ENCODE measurements at places on chromosomes 1 and 21.

GRCh38 chr1:56202186-56202585, 377.2 kb downstream of the PLPP3 start:
- DNase-seq, result no peak

DNA sequence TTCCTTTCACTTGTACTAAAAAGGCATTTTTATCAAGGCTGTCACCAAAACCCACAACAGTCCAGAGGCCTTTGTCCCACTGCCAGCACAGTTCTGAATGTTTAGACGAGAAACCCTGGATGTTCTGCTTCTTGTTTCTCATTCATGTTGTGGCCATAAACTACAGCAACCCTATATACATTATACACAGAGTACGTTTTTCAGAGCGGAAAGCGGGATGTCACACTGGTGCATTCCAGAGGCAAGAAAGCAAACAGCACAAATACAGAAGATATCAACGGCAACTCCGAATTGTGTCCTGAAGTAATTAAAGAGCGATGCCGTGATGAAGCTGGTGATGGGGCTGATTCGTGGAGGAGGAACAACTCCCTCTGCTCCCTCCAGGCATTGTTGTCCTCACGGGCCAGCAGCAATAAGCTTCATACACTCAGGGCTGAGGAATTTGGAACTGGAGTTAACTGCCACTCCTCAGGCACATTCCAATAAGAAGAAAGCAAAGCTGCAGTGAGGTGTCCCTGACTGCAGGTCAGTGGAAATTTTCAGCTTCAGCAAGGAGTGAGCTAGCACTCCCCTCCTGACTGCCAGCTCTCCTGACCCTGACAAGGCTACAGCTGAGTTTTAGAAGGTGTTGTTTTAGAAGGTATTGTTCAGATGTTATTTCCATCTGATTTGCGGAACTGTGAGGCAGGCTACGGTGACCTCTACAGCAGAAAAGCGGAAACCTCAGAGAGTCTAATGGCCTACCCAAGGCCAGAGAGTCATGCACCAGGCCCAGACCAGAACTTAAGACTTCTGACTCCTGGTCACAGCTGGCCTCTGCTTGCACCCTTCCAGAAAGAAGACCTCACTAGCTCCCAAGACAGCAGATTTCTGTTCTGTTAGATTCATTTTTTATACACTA, 149.0 kb downstream of the TGFBR3 start:
- no peak for DNase-seq

GRCh38 chr1:98126740-98127139, 205.9 kb upstream of the DPYD start:
- DNase-seq, result no peak

GRCh38 chr1:41713141-41713540, 205.6 kb downstream of the HIVEP3 start:
- DNase-seq, result no peak

DNA sequence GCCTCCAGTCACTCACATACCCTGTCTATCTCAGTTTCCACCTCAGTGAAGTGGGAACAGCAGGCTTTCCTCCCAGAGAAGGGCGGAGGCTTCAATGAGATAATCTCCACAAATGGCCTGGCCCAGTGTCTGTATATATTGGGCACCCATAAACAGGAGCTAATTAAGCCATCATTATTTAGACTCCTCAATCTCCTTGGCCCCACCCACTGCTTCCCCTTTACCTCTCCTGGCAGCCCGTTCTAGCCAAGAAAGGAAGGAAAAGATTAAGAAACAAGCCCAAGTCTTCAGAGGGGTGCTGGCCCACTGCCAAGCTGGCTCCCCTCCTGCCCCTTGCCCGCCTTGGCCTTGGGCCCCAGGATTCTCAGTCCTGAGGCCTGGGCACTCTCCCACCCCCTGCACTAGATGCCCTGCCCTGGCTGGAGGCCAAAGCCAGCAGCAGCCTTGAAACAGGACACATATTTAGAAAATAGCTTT, 15.9 kb upstream of the EPB41 start:
- no peak for DNase-seq

DNA sequence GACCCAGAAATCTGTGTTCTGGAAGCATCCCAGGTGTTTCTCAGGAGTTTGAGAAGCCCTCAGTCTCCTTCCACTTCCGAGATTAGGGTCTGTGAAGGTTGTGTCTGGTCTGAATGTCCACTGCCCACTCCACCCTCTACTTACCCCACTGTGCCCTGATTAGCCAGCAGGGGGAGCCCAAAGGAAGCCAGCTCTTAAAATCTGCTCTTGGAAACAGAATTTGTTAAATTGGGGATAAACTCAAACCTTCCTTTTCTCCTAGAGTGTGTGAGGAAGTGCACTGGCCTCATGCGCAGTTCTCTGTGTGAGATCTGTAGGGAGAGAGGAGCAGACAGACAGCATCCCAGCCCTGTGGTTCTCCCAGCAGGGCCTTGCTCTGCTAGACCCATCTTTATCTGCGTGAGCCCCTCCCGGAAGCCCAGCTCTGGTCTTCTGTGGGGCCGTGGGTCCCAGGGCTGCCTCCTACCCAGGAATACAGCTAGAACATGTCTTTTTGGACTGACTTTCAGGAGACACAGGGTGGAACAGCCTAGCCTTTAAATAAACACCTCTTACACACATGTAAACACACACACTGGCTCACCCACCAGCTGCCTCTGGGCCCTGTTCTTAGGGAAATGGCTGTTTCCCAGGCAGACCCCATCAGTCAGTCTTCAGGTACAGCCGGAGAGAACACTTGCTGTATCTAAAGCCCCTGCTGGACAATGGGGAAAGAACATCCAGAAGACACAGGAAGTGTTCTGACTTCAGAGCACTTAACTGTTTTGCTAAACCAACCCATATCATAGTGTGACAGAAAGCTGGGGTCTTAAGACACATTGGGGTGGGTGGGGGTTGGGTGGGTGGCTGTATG, 52.2 kb downstream of the SMYD2 start:
- peak; percentile 51 for DNase-seq

DNA sequence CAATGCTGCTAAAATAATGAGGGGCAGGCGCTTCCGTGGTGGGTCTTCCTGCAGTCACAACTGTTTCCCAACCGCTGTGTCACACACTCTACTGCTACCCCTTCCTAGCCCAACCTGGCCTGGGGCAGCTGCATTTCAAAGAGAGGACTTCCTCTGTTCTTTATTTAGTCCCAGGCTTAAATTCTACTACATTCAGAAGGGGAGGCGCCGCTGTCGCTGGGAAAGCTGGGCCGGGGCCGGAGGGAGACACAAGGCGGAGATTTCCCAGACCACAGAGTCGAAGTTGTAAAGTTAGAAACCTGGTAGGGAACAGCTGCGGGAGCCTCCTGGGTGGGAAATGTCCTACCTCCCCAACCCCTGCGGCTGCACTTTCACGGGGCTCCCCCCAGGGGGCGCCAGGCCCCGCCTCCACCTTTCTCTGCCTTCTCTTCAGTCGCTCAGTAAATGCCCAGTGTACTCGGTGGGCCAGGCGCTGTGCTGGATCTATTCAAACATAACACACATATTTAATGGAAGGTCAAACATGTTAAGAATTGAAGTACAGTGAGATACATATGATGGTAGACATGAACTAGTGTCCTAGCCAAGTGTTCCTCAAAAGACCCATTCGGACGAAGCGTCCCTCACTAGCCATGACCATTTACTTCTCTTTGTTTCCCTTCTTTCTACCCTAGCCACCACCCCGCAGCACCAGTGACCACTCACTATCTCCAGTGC, 23.1 kb downstream of the DYRK3 start:
- DNase-seq, result peak; percentile 66

DNA sequence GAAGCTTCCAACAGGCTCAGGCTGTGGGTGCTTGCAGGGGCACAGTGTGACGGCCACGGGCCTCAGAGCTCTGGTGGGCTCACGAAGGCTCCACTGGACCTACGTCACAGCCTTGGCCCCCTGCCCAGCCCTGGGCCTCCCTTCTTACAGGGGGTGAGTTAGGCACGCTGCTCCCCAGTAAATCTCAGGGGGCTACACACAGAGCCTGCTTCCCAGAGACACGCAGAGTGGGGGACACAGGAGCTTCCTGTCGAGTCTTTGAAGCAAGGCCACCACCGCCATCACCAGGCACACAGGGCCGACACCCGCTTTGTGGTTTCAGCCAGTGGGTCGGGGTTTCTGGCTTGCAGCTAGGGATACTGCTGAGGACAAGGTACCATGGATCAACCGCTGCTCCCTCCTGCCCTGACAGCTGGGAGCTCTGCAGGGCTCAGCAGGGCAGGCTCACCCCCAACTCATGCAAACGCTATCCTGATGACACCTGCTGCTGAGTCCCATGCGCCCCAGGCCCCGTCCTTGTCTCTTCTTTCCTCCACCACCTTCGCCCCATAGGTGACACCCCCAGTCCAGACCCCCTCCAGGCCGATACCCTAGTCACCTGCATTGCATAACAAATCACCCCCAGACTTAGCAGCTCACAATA, 5.5 kb upstream of the CFAP410 start:
- no peak for DNase-seq

- no peak for DNase-seq
Observed at GRCh38 chr1:111832521-111833155, 76.9 kb downstream of the DDX20 start.

DNA sequence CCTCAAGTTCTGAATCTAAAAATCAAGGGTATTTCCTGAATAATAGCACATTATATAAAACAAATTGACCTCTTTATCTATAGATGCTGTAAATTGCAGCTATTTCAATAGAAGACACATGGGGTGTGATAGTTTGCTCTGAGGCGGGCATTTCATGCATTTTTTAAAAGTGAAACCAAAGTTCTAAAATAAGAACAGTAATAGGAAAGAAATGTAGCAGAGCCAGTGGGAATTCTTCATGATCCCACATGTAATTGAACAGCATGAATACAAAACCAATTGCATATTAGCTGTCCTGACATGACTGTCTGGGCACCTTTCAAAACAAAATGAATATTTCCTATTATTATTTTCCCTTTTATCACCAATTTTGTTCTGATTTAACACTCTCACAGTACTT, 85.0 kb downstream of the RGS21 start:
- DNase-seq, result no peak

DNA sequence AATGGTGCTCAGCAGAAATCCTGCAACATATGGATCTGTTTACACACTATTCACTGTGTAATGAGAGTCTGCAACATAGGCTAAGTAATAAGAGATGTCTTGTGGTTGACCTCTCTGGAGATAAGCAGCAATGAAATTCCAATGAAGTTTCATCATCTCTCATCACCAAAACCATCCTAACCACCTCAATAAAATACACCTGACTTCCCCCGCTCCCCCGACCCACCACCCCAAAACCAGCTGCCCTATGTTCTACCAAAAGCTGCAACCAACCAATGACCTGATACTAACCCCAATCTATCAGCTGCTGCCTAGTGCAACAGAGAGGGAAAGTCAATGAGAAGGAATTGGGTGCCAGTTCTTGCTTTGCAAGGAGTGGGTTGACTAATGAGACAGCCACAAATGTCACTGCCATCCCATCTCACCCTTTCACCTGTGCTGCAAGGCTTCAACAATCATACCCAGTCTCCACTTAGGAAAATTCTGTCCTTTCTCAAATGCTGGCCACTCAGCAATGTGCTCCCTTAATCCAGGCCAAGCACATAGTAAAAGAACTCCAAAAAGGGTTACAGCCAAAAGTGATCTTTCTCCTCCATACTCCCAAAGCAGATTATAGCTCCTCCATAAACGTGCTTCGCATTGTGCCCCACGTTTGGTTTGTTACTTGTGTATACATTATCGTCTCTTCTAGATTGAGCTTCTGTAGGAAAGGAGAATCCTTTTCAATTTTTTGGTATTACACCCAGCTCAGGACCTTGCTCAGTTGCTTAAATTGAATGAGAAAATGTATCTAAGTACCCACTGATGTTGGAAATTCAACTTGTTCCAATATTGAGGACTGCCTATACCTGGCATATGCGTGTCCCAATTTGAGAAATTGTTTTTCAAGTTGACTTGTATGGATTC, 29.0 kb downstream of the MRPL39 start:
- peak; percentile 70 for DNase-seq

DNA sequence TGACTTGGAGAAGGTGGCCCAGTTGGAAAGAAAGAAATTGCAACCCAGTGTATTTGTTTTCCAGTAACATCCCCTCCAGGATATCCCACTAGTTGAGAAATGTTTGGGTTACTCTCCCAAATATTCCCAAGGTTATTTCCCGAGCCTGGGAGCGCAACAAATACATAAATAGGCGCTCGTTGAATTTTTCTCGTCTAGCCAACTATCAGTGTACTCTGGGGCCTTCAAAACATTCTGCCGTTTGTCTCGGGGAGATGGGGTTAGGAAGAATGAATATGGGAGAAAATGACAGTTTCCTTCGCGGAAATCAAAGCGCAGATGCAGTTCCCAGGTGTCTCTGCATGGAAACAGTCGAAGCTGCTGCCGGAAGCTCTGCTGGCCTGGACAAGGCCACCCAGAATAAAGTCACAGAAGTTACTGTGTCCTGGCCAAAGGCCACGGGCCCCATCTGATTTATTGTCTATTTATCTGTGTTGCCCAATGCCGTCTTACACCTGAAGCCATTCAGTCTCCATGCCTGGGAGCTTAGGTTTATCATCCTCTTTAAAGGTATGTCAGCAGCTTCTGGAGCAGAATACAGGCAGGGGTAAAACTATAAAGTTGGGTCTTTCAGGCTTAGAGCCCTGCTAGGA, 1.0 kb downstream of the C1orf115 start:
- no peak for DNase-seq

GRCh38 chr1:44985747-44986359, 542 bp downstream of the EIF2B3 start:
- DNase-seq, result no peak

- no peak for DNase-seq
Observed at GRCh38 chr1:65850281-65850680, 57.6 kb downstream of the PDE4B start.

Measured in stimulated activated CD4-positive, alpha-beta T cell treated with anti-CD3 and anti-CD28 coated beads, Interleukin-2, amount 100 ng/mL, for 24 hours (primary cell).